Ovary (tissue), 10 donors: ENCODE measurements at places on chromosomes 1 and 21. TPM values are rescaled to one million over a fixed set of nuclear protein-coding genes. Genes with fewer than 3 reads are reported as not detected.

DNA sequence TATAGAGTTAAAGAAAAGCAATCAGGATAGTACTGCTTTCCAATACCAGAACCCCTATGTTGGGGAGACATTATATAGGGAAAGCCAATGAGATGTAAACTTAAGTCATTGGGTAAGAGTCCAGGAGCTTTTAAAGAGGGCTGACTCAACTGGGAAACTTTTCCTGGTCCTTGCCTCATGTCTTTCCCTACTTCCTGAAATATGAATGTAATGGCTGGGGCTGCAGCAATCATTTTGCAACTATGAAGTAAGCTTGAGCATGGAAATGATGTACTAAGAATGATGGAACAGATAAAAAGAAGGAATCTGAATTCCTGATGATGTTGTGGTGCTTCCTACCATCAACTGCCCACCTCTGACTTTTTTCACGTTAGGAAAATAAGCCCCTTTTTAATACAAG lies 55.7 kb downstream of the WDR3 start:
- H3K27ac ChIP-seq = no peak overlapping the region
- no peak for DNase-seq
- H3K4me3 ChIP-seq = no peak overlapping the region
- H3K36me3 ChIP-seq = no peaks in the 10 kb centered on the region
- H3K4me1 ChIP-seq = no peaks in the 10 kb centered on the region
- H3K27me3 ChIP-seq = no peaks in the 10 kb centered on the region

GRCh38 chr1:67749263-67749843 lies 64.4 kb downstream of the GADD45A start:
- no peak for DNase-seq
- H3K36me3 ChIP-seq = no peaks in the 10 kb centered on the region
- H3K27me3 ChIP-seq = no peaks in the 10 kb centered on the region
- H3K4me1 ChIP-seq = peaks cover 18% of the 10 kb centered on the region

DNA sequence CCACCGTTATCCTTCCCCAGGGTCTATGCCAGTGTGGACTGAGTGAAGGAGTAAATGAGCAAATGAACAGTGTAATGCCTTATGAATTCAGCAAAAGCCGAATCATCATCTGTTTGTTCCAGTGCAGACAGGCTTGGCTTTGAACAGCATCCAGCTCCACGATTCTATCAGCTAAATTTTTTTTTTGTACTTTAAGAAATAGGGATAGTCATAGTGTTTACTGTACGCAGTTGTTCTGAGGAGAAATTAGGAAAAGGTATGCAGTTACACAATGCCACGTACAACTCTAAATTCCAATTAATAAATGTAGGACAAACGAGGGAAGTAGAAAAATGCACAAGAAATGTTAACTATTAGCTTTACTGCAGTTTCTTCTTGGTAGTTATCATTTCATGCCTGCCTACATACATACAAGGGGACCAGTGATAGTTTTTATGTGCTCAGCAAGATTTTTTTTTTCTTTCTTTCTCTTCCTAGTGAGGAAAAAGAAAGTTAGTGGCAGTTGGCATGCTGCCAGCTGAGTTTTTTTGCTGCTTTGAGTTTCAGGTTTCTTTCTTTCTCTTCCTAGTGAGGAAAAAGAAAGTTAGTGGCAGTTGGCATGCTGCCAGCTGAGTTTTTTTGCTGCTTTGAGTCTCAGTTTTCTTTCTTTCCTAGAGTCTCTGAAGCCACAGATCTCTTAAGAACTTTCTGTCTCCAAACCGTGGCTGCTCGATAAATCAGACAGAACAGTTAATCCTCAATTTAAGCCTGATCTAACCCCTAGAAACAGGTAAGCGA lies at the start of gene IFI44L:
Gene IFI44L (plus strand): TSS at position 646 of the 777 bp plus-strand sequence. CDS start 7,468 bp downstream, outside the sequence.
- H3K36me3 ChIP-seq = no peaks in the 10 kb centered on the region
- H3K27ac ChIP-seq = peak within 1 kb of the TSS; percentile 65
- DNase-seq = peak; percentile 53
- peak within 1 kb of the TSS; percentile 8 for H3K4me3 ChIP-seq

- H3K4me3 ChIP-seq = no peak overlapping the region
- DNase-seq = no peak
- H3K27ac ChIP-seq = no peak overlapping the region
- H3K4me1 ChIP-seq = no peaks in the 10 kb centered on the region
- no peaks in the 10 kb centered on the region for H3K27me3 ChIP-seq
These were observed 78.8 kb upstream of the KLHDC7A start for GRCh38 chr1:18401921-18402320.

DNA sequence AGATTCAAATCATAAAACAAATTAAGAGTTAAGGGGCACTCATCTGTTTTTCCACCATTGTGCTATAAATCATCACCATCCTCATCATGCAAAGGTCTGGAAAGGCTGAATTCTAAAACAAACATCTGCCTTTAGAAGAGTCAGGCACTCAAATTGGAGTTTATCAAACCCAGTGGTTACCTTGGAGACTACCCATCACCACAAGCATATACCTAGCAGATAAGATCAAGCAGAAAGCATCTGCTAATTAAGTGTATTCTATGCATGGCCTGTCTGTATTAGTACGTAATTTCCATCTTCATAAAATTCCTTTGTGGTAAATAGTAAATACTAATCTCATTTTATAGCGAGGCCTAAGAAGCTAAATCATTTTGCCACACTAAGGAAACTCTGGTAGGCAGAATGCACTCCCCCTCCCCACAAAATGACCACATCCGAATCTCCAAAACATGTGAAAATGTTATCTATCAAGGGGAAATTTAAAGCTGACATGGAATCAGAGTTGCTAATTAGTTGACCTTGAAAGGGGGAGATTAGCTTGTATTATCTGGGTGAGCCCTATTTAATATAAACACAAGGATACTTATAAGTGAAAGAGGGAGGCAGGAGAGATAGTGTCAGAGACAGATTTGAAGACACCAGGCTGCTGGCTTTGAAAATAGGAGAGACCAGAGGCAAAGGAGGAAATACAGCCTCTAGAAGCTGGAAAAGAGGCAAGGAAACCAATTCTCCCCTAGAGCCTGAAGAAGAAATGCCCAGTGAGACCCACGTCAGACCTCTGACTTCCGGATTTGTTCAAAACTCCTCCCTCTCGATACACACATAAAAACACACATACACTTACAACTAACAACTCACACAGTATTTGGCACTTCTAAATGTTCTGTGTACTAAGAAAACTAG lies 23.2 kb downstream of the ARID4B start:
- H3K27me3 ChIP-seq = no peaks in the 10 kb centered on the region
- H3K36me3 ChIP-seq = no peaks in the 10 kb centered on the region
- H3K4me3 ChIP-seq = no peak overlapping the region
- H3K27ac ChIP-seq = no peak overlapping the region
- peaks cover 9% of the 10 kb centered on the region for H3K4me1 ChIP-seq
- DNase-seq = no peak

DNA sequence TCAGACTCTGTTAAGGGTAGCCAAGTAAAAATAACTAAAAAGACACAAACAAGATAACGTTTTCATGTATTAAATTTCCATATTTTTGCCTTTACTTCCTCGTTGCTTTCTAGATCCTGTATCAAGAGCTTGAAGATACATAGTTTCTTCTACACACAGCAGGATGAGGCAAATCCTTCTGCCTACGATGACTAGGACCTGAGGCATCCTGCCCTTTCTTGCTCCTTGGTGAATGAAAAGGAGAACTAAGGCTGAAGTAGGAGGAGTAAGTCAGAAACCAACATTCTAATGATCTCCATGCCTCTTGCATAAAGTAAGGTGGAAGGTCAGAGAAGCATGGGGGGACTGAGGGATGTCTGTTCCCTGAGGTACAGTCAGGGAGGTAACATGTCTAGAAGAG lies 102.6 kb downstream of the GPATCH2 start:
- no peak overlapping the region for H3K27ac ChIP-seq
- no peaks in the 10 kb centered on the region for H3K27me3 ChIP-seq
- H3K4me1 ChIP-seq = no peaks in the 10 kb centered on the region
- no peak overlapping the region for H3K4me3 ChIP-seq

GRCh38 chr21:18522181-18522972 lies 118.8 kb upstream of the TMPRSS15 start:
- no peaks in the 10 kb centered on the region for H3K27me3 ChIP-seq
- no peak overlapping the region for H3K27ac ChIP-seq
- no peaks in the 10 kb centered on the region for H3K4me1 ChIP-seq
- H3K36me3 ChIP-seq = no peaks in the 10 kb centered on the region
- no peak for DNase-seq
- no peak overlapping the region for H3K4me3 ChIP-seq

- no peak for DNase-seq
- H3K27me3 ChIP-seq = no peaks in the 10 kb centered on the region
- H3K27ac ChIP-seq = no peak overlapping the region
- no peak overlapping the region for H3K4me3 ChIP-seq
- H3K4me1 ChIP-seq = no peaks in the 10 kb centered on the region
- no peaks in the 10 kb centered on the region for H3K36me3 ChIP-seq
These were observed 37.6 kb upstream of the KRTAP19-8 start for GRCh38 chr21:31075848-31076247.

DNA sequence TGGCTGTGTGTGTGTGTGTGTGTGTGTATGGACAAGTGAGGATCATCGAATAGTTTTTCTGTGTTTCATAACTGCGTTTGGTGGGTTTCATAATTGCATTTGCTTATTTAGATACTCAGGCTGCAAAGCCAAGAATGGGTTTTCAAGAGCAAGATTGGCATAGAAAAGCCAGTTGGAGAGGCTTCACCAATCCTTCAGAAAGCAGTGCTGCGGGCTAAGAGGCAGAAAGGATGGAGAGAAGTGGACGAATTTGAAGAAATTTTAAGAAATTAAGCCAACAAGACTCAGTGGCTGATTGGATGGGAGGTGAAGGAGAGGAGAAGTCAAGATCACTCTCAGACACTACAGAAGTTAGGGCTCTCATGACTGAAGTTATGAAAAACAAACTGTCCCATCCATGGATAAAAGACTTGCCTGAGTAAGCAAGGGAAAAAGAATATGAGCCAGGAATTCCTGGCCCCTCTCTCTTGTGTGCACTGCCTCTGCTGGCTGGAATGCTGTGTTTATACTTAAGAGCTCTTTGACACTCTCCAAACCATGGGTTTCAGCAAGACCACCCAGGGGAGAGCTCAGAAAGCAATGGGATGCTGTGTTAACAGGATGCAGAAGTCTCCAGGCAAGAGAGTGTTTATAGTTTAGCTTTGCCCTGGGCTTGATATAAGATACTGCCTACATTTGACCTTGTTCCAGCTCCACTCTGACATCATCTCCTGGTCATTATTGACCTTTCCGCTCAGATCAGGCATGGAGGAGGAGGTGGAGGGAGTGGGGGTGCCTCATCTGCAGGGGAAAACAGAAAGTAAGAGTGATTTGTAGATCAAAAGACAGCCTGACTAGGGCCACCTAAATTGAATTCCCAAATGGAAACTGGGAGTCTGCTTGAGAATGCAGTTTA lies 232.0 kb upstream of the PLXNA2 start:
- no peak overlapping the region for H3K4me3 ChIP-seq
- H3K36me3 ChIP-seq = no peaks in the 10 kb centered on the region
- DNase-seq = peak; percentile 41
- H3K27me3 ChIP-seq = no peaks in the 10 kb centered on the region
- no peak overlapping the region for H3K27ac ChIP-seq
- peaks cover 11% of the 10 kb centered on the region for H3K4me1 ChIP-seq

GRCh38 chr1:96509339-96509738 lies 212.2 kb upstream of the PTBP2 start:
- H3K27ac ChIP-seq = no peak overlapping the region
- no peaks in the 10 kb centered on the region for H3K36me3 ChIP-seq
- H3K4me3 ChIP-seq = no peak overlapping the region

- no peak for DNase-seq
- peak overlapping the region; percentile 1 for H3K27ac ChIP-seq
- no peaks in the 10 kb centered on the region for H3K27me3 ChIP-seq
- no peaks in the 10 kb centered on the region for H3K36me3 ChIP-seq
These were observed 69.0 kb downstream of the DDR2 start for GRCh38 chr1:162701286-162701685.

GRCh38 chr1:167210966-167211674 lies 9.6 kb upstream of the POU2F1 start:
- no peak overlapping the region for H3K4me3 ChIP-seq
- no peak overlapping the region for H3K27ac ChIP-seq
- H3K27me3 ChIP-seq = no peaks in the 10 kb centered on the region

DNA sequence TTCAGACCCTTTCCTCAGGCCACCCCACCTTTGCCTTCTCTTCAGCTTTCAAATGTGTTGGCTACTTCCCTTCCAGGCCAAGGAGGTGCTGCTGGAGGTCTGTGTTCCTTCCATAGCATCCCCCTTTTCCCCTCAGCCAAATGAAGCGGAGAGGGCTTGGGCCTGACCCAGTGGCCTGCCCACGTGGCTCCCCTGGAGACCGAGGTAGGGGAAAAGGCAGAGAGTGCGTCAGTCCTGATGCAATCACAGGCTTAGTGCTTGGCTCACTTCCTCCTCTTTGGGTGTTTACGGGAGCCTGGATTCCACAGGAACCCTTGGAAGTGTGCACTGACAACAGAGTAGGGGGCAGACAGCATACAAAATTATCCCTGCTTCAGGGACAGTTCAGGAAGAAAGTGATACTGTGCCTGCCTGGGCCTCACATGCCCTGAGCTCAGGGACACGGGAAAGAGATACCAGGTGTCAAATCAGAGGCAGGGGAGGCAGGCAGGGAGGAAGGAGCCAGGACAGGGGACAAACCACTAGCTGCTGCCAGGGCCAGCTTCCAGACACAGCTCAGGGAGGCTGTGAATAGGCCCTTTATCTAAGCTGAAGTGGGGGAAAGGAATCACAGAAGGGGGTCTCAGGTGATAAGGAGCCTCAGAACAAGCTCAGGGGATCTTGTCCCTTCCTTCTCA lies 16.6 kb upstream of the PTP4A2 start:
- H3K4me1 ChIP-seq = peaks cover 9% of the 10 kb centered on the region
- H3K27ac ChIP-seq = peak overlapping the region; percentile 98
- H3K27me3 ChIP-seq = no peaks in the 10 kb centered on the region
- no peaks in the 10 kb centered on the region for H3K36me3 ChIP-seq
- DNase-seq = peak; percentile 90
- no peak overlapping the region for H3K4me3 ChIP-seq

DNA sequence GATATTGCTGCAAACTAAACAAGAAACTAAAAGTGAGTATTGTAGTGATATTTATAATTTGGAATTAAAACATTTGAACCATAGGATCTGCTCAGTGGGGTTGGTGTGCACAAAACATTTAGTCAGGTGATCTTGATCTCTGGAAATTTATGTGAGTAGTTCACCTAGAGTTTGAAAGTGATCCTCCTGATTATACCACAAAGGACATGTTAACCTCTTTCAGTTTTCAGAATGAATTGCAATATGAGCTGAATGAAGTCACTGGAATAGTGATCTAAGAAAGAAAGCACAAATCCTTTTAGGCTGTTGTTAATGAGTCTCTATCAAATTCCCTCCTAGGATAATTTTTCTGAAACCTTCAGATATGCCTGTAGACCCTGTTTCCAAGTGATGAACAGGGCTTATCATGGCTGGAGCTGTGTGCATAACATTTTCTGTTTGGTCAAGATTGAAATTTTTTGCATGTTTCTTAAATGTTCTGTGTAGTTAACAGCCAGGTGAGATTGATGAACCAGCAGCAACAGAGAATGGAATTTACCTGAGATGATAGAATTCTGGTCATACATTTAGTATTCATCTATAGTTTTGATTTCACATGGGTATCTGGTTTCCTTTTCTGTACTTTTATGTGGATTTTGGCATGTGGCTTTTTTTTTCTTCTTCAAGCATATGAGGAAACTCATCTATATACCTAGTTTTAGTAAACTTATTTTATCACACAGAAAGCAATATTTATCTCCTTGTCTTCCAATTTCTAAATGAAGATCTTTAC lies 25.5 kb downstream of the CDC14A start:
- H3K27me3 ChIP-seq = no peaks in the 10 kb centered on the region
- H3K4me1 ChIP-seq = no peaks in the 10 kb centered on the region
- DNase-seq = no peak
- H3K4me3 ChIP-seq = no peak overlapping the region

The IL19 gene
- total RNA-seq = not detected

The PTGER3 gene
- total RNA-seq = 5.2 TPM

The FBXO2 gene
- total RNA-seq = 17.6 TPM

The LDLRAD2 gene
- 0.15 TPM for total RNA-seq

The TMEM200B gene
- 65.9 TPM for total RNA-seq

The XCL1 gene
- not detected for total RNA-seq

The TENT5C gene
- 6.2 TPM for total RNA-seq

The KIAA0040 gene
- 9.9 TPM for total RNA-seq

The ILDR2 gene
- total RNA-seq = 0.30 TPM
